ENCODE measurements at places on chromosomes 5 and 9. TPM values are rescaled to one million over a fixed set of nuclear protein-coding genes. Genes with fewer than 3 reads are reported as not detected.

GRCh38 chr5:109485030-109485429 lies 75.3 kb upstream of the PJA2 start:
- DNase-seq = peak; percentile 36

- no peak for DNase-seq
Measured at GRCh38 chr5:137902408-137903133, 13.3 kb downstream of the PKD2L2 start.

The GAPT gene
- total RNA-seq = 1.2 TPM

The CARTPT gene
- total RNA-seq = not detected

DNA sequence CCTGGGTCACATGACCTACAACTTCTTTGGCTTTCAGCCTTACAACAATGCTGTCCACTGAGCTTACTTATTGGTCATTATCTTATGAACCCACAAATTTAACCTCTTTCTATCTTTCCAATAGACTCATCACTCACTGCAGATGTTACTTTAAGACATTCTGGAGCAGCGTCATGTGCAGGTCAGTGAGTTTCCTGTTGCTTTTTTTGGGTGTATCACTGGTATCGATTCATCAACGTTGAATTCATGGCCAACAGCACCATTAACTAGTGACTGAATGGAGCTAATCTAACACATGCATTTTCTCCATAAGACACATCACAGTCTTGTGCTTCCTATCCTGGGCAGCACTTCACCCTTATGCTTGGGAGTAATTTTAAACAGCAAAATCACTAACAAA lies 672.6 kb upstream of the CDH18 start:
- DNase-seq = no peak

The GCNT4 gene
- total RNA-seq = 2.4 TPM

GRCh38 chr9:98935071-98935505 lies 8.6 kb upstream of the COL15A1 start:
- DNase-seq = no peak

- DNase-seq = no peak
Measured at GRCh38 chr5:12669326-12669725, 765.1 kb upstream of the CTNND2 start.

GRCh38 chr5:5044247-5044840 lies 95.8 kb upstream of the ADAMTS16 start:
- DNase-seq = no peak

DNA sequence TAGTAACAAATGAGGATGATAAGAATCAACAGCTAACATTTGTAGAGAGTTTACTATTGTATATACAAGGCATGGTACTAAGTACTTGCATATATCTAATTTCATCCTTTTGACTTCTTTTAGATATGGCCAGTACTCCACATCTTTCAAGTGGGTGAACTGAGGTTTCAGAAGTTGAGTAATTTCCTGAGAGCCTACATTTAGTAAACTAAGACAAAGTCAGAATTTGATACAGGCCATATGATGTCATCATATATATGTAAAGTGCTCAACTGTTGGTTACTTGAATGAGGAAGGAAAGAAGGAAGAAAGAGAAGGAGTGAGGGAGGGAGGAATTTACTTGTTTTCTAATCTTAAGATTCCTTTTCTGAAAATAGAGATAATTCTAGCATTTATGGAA lies 52.8 kb downstream of the GRIA1 start:
- DNase-seq = no peak

The ERBIN gene
- total RNA-seq = 116 TPM

GRCh38 chr5:139747583-139748504 lies 47.8 kb upstream of the PSD2 start:
- DNase-seq = no peak

The PRPF4 gene
- 20.1 TPM for total RNA-seq

DNA sequence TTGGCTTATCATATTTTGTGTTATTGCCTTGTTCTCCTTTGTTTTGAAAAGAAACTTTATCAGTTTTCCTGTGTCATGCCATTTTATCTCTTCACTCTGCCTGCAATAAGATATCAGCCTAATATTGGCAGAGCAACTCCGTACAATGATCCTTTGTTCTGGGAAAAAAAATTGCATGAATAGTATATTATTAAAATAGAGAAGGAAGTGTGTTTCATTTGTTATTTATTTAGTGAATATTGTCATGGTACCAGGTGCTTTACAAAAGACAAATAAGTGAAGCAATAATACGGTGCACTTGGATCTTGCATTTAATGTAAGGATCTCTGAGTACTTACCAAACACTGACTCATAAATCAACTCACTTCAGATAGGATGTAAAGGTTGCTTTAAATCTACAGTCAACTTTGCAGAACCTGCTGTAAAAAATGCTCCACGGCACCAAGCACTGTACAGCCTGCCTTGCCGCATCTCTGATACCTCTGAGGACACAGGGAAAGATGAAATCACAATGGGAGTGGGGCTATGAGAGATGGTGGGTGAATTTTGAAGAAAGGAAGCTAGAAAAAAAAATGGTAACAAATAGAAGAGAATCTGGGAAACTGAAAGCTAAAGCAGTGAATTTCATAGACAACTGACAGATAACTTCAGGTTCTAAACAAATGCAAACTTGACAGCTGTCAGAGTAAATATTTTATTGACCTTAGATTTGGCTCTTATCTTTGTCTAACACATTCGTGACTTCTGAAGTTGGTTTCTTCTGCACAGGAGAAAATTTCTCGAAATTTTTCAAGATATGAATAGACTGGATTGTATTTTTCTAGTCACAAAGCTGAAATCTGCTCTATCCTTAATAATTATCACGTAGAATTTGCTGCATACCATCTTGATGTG lies 232.1 kb downstream of the ENC1 start:
- DNase-seq = no peak

DNA sequence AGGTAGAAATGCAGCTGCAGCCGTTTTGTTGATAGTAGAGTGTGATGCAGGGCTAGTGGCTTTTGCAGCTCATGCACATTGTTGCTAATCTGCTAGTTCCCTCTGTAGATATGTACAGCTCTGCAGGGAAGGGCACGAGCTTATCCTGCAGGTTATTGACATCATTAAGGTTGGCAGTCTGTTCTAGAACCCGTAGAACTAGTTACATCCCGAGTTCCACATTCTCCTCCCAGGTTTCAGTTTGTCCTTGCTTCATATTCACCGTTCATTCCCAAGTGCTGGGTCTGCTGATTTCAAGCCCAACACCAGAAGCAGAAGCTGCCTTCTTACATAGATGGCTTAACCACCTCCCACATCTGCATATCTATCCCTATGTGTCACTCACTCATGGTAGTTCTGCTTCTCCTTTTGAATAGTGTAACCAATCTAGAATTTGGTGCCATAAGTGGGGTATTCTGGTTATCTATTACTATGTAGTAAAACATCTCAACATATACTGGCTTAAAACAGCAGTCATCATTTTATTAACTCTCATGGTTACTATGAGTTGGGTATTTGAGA lies 38.1 kb downstream of the CRHBP start:
- DNase-seq = no peak

- DNase-seq = no peak
Measured at GRCh38 chr9:69168709-69169217, 5.3 kb upstream of the TJP2 start.

DNA sequence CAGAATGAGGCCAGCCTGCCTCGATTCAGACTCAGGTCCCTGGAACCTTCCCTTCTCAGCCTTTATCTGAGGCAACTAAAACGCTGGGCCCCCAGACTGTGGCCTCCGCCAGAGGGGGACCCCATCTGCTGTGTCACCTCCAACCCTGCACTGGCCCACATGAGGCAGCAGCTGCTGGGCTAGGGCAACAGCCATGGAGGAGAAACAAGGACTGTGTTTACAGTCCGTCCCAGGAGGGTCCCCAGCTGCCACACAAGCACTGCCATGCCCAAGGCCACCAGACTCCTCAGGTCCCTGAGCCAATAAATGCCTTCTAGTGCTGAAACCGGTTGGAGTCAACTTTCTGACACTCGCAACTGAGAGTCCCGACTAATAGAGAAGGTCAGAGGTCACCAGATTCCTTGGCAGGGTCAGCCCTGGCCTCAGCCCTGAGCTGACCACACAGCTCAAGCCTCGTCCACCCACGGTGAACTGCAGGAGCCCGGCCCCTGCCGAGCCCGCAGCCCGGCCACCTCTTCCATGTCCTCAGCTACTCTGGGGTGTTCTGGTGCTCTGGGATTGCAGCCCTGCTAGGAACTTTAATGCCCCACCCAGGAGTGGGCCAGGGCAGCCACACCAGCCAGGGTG lies 77.0 kb downstream of the ZNF354C start:
- DNase-seq = no peak

The FRMD3 gene
- total RNA-seq = 10.1 TPM

The PCDHB2 gene
- 3.1 TPM for total RNA-seq

The NOL6 gene
- total RNA-seq = 21.2 TPM

DNA sequence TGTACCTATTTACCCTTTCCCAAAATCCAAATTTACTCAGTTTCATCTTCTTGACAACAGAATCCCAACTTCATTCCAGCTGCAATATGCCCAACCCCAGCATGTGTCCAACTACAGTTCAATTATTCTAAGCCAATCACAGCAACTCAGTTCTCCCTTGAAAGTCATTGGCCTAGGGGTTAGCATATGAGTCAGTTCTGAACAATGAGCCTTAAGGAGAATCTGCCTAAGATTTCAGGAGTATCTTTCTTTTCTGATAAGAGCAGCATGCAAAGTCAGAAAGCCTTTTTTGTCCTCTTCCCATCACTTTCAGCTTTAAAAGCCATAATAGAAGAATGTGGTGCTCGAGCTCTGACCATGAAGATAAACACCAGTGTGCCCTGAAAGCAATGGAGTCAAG lies 44.4 kb upstream of the RASGRF2 start:
- DNase-seq = no peak

DNA sequence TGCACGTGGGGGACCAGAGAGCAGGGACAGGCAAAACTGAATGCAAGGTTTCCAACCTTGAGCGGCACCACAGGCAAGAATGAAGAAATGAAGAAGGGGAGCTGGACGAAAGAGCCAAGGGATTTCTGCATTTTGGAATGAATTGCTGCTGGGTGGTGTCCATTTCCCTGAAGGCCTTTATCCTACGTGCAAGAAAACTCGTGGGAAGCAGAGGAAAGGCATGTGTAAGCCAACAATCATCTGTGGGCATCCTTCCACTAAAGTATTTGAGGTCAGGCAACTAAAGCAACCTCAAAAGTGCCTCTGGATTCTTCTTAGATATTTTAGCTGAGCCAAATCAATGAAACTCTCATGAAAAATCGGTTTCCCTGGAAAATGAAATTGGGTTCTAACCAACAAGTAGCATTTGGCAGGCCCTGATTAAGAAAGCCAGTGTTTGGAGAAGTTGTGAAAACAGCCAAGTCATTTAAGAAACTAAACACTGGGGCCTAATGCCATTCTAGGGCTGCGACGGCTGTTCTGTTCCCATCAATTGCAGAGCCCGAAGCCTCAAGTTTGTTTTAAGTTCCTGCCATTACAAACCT lies 4.7 kb upstream of the TGFBI start:
- DNase-seq = no peak

- peak; percentile 4 for DNase-seq
Measured at GRCh38 chr5:114305402-114306207, 56.3 kb upstream of the KCNN2 start.

DNA sequence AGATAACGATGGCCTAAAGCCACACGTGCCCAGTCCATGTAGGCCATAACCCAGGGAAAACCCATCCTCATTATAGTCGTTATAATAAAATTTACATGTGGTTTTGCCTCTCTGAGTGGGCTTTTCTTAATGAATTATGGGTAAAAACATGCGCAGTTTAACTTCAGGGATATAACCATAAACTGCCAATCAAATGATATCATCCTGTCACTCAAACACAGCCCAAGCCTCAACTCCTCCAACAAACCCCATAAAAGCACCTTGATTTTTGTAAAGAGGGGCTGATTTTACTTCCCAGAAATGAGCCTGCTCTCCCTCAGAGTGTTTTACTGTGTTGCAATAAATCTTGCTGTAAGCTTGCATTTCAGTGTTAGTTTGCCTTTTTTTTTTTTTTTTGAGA lies 15.8 kb upstream of the SETX start:
- DNase-seq = no peak

DNA sequence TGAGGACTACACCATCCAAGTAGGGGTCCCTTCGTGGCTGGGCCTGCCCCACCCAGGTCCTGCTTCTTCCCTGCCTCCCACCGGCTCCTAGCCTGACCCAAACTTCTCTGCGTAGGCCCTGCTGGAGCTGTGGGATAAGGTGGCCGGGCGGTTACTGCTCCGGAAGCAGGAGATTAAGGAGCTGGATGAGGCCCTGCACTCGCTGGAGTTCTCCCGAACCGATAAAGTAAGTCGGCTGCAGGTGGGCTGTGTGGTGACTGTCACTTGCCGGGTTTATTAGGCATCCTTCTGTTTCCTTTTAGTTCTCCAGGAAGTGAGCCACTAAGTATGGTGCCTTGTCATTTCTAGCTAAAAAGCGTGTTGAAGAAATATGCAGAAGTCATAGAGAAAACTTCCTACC lies 7.0 kb downstream of the CCDC180 start:
- DNase-seq = no peak

DNA sequence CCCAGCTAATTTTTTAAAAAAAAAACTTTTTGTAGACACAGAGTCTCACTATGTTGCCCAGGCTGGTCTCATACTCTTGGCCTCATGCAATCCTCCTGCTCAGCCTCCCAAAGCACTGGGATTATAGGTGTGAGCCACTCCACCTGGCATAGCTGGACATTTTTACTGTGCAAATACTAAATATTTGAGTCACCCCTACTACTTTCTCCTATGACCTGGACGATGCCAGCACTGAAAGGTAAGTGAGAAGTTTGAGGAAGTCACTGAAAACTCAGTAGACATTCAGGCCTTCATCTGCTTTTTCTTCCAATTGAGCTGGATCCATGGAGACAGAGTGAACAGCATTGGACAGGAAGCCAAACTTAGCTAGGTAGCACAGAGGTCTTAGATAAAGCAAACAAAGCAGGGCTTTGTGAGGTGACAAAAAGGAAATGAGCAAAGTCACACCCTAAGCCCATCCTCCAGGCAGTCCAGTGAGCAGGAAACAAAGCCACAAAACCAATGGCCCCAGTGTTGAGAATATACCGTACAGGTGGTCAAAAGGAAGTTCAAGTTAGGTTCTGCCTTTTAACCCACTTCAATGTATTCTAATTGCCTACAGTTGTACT lies 192.6 kb upstream of the RASA1 start:
- no peak for DNase-seq

DNA sequence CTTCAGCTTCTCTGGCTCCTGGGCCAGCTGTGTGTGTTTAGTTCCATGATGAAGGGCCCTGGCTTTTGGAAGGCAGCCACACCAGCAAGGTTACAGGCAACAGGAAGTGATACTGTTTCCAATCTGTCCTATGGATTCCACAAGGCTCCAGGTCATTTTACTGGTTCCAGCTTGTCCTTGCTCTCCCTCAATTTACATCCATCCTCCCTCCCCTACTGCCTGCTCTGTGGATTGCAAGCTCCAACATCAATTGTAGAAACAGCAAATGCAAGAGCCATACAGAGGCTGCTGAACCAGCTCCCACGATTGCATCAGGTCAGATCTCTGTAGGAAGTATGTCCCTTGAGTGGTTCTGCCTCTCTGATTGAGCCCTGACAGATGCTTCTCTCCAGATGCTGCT lies 409.8 kb downstream of the NTRK2 start:
- no peak for DNase-seq

The IFNA4 gene
- not detected for total RNA-seq

The NEUROG1 gene
- not detected for total RNA-seq

The BDP1 gene
- total RNA-seq = 42.2 TPM

The QRFP gene
- total RNA-seq = not detected

The TPRN gene
- 3.4 TPM for total RNA-seq
